ENCODE measurements at places on chromosomes 16 and 17.

DNA sequence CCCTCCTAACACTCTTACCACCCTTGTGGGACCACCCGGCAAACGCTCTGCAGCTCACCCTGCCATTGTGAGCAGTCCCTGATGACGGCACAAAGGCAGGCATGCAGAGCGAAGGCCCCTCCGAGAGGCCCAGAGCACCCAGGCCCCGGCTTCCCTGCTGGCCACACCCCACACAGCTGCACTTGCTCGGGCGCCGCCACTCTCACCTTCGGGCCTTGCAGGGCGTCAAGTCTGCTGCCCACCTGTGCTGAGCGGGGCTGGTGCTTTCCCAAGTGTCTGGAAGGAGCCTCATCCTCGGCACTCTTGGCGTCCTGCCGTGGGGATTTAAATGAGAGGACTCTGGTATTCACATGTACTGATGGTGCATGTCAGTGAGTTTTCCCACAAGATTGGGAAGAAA lies 30.3 kb upstream of the FASN start:
- DNase-seq, result no peak

DNA sequence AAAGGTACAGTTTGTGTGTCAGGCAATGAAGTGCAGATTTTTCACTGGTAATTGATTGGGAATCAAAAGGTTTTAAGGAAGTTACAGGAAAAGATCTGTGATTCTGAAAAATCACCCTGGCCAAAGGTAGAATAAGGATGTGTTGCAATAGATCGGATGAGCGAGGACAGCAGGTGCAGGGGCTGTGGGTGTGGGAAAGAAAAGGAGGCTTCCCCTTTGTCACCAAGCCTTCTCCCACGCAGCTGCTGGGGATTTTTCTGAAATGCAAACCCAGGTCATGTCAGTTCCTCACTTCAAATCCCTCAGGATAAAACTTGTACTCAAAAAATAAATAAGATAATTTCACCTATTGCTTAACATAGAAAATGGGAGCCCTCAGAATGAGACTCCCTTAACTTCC lies 47.9 kb upstream of the ARHGAP17 start:
- DNase-seq, result no peak

GRCh38 chr16:24749310-24749709 lies 19.9 kb downstream of the TNRC6A start:
- no peak for DNase-seq

GRCh38 chr16:81497690-81498089 lies 53.1 kb downstream of the CMIP start:
- no peak for DNase-seq

DNA sequence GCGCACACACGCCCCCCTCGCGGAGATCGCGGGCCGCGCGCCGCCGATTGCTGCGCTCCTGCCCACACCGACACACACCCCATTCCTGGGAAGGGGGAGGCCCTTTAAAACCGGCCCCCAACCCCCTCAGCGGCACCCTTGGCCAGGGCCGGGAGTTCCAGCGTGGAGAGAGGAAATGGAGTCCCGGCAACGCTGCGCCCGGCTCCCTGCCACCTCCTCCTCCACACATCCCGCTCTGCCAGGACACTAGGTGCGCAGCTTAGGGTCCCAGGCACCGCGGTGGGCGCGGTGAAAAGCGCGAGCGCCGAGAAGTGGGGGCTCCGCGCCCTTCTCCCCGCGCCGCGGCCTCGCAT lies 397 bp downstream of the CDC42EP4 start:
- DNase-seq, result no peak

DNA sequence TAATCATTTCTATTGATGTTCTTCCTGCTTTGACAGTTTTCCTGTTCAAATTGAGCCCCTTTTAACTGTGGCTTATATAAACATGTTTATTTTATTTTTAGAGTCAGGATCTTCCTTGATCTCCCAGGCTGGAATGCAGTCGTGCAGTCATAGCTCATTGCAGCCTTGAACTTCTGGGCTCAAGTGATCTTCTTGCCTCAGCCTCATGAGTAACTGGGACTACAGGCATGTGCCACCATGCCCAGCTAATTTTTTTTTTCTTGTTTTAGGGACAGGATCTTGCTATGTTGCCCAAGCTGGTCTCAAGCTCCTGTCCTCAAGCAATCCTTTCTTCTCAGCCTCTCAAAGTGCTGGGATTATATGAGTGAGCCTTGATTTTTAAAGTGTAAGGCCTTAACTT lies 14.7 kb downstream of the PHKB start:
- DNase-seq, result no peak

DNA sequence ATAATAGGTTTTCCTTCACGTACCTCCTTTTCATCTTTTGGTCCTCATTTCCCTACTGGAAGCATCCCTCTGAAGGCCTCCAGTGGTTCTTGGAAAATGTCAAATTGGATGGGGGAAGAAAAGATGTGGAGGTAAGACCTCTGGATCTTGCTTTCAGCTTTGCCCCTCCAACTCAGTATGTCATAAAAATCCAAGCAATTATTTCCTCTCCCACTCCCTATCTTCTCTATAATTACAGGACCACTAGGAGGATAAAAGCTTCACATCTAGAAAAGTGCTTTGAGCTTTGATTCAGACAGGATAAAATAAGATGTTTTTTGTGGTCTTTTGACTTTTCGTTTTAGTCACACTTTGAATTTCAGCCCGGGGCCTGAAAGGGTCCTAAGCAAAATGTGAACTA lies 1.7 kb downstream of the TTLL6 start:
- DNase-seq, result no peak

GRCh38 chr16:27267037-27267677 lies 1.4 kb downstream of the NSMCE1 start:
- no peak for DNase-seq

DNA sequence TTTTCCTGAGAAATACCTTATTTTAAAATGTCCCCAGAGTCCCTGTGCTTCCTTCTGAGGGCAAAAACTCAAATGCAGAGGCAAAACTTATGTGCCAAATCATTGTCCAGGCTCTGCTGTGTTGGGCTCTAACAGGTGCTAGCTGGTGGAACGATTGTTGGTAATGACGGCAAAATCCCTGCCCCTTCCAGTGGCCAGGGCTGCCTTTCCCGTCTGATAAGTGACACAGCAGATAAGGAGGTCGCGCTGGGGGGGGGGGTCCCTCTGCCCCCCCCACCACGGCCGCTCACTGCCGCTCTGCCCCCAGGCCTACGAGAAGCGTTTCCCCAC lies 29.1 kb downstream of the SEC14L5 start:
- no peak for DNase-seq

- DNase-seq, result no peak
Observed at GRCh38 chr16:56787167-56787566, 57.2 kb downstream of the NUP93 start.

DNA sequence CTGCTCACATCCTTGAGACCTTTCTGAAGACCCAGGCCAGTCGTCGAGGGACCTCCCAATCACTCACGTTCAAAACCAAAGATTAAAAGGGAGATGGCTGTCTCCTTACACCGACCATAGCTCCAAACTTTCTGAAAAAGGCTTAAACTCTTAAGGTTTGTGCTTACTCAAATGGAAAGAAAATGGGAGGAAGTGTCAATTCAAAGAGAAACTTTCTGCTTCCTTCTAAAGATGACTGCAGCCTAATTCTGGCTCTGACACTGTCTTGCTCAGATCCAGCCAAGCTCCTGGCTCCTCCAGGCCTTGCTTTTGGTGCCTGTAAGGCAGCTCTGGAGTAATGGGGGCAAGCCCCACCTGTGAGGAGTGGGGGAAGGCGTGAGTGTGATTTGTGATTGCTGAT lies 54.9 kb upstream of the WSB1 start:
- DNase-seq, result no peak

- DNase-seq, result no peak
Observed at GRCh38 chr16:22008215-22009059, 526 bp downstream of the MOSMO start.
